ENCODE measurements at places on chromosomes 3 and 15.

DNA sequence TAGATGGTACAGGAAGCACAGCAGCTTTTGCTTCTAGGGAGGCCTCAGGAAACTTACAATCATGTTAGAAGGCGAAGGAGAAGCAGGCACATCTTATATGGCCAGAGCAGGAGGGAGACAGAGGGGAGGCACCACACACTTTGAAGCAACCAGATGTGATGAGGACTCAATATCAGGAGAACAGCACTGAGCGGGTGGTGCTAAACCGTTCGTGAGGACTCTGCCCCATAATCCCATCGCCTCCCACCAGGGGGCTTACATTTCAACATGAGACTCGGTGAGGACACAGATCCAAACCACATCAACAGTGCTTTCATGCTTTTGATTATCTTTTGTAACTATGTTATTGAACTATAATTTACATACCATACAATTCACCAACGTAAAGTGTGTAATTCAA lies 7.6 kb upstream of the TMEM44 start:
- DNase-seq = no peak

GRCh38 chr3:95302044-95302443 lies 1239.2 kb downstream of the NSUN3 start:
- DNase-seq = no peak

GRCh38 chr3:42712688-42713372 lies 10.2 kb upstream of the HHATL start:
- DNase-seq = no peak

GRCh38 chr3:100471444-100471843 lies 21.0 kb upstream of the TMEM45A start:
- no peak for DNase-seq

- no peak for DNase-seq
Measured at GRCh38 chr15:74978077-74978476, 17.3 kb upstream of the SCAMP5 start.

GRCh38 chr3:111428301-111428700 lies 113.7 kb upstream of the CD96 start:
- no peak for DNase-seq

GRCh38 chr3:99681512-99681911 lies 43.1 kb downstream of the COL8A1 start:
- no peak for DNase-seq

DNA sequence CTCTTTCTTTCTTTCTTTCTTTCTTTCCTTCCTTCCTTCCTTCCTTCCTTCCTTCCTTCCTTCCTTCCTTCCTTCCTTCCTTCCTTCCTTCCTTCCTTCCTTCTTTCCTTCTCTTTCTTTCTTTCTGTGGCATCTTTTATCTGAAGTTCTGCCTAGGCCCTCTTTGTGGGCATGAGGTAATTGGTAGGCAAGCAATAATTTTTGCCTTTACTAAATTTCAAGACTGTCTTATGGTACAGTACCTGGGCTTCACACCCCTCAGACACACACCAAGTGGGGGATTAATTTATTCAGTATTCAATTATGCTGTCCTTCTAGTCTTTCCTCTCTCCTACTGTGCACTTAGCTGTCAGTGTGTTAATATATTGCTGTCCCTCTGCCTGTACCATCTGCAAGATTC lies 155.5 kb downstream of the OXSM start:
- DNase-seq = no peak

DNA sequence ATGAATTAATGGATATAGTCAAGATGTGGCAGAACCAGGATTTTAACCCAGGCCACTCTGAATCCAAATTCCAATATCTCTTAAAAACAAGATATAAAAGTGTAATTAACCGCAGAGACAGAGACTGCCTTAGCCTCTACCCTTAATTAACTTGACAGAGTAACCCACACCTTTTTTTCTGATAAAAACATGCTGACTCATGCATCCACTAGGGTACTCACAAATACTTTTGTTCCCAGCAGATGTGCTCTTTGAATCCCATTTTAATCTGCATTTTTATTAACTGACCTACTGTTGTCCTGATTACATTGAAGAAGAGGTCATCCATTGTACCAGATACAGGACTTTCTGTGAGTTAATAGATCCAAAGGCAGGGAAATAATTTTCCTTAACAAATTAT lies 278.3 kb downstream of the CHL1 start:
- DNase-seq = no peak

DNA sequence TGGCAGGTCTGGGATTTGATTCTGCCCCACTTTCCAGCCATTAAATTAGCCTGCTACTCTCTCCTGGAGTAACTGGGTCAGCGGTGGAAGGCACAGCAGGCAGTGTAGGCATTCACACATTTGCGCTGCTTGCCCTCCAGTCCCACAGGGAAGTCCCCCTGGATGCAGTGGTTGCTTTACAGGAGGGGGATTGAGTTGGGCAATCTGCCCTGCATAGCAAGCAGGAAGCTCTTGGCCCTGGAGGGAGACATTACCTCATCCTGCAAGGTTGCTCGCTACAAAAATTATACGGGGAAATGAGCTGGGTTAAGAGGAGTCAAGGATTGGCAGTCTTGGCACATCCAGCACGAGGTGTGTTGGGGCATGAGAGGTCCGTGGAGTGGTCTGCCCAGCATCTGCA lies 14.8 kb downstream of the MCM2 start:
- no peak for DNase-seq

GRCh38 chr3:117567906-117568305 lies 858.3 kb downstream of the TUSC7 start:
- no peak for DNase-seq

- DNase-seq = no peak
Measured at GRCh38 chr15:57167821-57168395, 208.4 kb upstream of the CGNL1 start.

GRCh38 chr3:129481766-129482332 lies 41.8 kb downstream of the IFT122 start:
- DNase-seq = no peak

GRCh38 chr15:100256970-100257650 lies 84.7 kb downstream of the ADAMTS17 start:
- no peak for DNase-seq

DNA sequence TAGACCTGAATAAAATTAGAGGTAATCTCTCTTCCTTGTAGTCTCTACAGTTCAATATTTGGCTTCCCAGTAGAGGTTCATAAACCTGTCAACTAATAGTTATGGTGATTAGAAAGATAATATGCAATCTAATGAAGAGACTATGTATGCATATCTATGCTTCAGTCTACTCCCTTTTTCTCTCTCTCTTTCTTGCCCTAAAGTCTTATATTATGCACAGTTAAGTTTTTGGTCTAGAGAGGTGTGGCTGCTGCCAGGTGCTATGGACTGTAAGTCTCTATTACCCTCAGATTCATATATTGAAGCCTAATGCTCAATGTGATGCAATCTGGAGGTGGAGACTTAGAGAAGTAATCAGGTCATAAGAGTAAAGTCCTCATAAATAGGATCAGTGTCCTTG lies 413.7 kb downstream of the FGF12 start:
- DNase-seq = no peak

GRCh38 chr3:138468886-138469285 lies 34.5 kb downstream of the ESYT3 start:
- no peak for DNase-seq

DNA sequence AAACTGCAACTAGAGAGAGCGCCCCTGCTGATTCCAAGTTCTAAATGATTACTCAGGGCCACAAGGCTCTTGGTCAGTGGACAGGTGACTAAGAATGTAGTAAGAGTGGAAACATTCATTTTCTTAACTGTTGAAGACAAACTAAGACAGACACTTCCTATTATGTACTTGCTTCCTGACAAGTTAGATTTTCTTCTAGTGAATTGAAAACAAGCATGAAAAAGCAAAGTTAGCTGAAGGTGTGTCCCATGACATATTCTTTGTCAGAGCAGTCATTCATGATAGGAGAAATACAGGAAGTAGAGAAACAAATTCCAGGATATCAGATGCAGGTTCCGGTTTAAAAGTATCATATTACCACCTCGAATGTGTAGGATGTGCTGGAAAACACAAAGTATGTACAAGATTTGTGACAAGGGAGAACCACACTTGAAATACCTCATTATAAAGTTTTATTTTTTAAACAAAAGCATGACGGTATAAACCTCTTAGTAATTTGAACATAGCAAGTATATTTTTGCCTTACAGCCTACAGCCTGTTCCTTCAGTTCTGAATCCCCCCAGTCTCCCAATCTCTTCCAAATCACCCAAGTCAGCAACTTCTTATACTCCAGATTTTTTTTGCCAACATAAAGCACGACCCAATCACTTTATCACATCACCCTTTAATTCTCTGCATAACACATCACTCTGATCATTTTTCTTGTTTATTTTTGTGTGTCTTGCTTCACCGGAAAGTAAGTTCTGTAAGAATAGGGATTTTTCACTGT lies 6.2 kb downstream of the TSPAN3 start:
- no peak for DNase-seq

DNA sequence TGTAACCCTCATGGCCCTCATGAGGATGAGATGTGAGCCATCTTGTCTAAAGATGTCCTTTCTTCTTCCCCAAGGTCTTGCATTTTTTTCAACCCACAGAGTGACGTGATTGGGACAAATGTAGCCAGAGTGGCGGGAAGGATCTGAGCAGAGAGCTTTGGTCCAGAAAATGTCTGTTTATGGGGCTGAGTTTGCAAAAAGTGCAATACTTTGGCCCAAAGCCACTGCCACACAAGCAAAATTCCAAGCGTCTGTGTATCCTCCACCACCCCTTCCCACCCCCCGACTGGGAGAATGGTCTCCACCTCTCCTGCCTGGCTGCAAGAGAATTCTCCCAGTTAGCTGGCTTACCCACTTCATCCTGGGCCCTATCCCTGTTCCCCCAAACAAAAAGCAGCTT lies 246.9 kb upstream of the LRIG1 start:
- DNase-seq = no peak

GRCh38 chr3:10666621-10667020 lies 149.4 kb upstream of the SLC6A11 start:
- DNase-seq = no peak

DNA sequence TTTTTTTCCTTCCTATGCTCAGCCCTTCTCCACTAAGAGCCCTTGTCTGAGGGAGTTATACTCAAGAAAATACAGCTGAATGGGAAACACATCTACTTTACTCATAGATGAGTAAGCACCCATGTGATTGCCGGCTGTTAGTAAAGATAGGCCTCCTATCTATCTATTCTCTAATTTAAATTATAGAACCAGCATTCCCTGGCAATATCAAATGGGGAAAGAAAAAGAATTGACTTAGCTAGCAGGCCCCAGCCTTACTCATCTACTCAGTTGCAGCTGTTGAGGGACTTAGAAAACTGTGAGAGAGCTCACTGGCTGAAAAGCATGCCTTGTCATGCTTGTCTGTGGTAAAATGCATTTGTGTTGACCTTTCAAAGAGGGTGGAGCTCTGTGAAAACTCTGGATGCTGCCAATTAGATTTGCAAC lies 116.9 kb upstream of the LRRFIP2 start:
- DNase-seq = no peak

DNA sequence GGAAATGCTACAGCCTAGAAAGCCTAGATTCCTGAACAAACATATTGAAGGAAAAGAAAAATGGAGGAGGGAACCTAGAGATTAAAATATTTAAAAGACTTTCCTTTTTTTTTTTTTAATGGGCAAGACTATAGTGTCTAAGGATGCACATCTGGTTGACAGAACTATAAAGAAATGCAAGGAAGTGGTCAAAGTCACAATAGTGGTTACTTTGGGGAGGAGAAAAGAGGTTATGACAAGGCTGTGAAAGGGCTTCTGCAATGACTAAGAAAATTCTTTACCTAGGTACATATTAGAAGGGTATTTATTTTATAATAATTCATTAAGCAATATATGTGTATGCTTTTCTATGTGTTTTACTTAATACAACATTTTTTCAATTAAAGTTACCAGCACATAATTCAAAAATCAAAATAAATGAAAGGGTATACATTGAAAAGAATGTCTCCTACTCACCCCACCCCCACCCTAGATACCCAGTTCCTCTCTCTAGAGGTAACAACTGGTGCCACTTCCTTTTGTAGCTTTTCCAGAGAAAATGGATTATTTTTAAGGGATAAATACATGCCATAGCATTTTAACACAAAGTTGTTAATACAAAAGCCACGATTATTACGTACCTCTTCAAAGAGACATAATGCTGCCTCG lies 70.1 kb downstream of the HERC1 start:
- no peak for DNase-seq

DNA sequence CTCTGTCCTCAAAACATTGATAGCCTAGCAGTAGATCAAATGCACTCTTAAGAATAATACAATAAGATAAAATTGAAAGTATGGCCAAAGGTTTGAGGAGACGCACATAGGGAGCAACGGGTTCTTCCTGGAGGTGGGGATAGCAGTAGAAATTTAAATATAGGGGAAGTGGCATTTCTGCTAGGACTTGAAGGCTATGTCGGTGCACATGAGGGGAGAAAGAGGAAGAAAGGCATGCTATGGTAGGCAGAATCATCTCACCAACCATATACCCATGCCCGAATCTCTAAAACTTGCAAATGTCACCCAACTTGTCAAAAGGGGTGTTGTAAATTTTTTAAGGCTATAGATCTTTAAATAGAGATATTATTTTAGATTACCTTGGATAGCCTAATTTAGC lies 735.1 kb upstream of the LMCD1 start:
- no peak for DNase-seq

DNA sequence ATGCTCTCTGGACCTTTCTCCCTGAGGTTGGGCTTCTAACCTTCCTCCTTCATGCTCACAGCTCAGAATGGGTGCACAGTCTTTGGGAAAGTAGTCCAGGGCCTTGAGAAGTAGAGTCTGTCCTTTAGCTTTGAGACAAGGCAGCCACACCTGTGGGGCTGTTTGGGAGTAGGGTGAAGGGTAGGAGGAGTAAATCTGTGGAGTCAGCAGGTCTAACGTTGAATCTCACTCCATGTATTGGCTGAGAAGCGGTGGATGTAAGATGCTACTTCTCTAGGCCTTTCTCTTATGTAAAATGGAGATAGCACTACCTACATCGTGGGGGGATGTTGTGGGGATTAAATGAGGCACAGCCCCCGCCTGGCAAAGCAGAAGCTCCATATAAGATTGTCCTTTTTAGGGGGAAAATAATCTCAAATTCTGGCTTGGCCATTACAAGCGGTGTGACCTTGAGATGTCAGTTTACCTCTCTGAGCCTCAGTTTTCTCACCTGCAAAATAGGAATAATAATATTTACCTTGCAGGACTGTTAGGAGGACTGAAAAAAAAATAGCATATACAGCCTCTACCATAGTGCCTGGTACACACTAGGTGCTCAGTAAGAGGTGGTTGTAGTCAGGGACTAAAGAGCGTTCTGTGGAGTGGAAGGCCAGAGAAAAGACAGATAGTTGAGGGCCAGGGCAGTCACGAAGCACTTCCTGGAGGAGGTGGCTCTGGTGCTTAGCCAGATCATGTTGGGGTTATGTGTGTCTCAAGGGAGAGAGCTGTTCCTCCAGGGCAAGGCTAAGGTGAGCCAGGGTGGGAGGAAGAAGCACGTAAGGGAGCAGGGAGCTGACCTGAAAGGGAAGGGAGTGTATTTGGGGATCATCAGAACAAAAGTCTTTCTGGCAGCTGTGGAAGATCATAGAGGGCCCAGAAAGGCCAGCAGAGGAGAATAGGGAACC lies 82.8 kb upstream of the MRPS22 start:
- no peak for DNase-seq

DNA sequence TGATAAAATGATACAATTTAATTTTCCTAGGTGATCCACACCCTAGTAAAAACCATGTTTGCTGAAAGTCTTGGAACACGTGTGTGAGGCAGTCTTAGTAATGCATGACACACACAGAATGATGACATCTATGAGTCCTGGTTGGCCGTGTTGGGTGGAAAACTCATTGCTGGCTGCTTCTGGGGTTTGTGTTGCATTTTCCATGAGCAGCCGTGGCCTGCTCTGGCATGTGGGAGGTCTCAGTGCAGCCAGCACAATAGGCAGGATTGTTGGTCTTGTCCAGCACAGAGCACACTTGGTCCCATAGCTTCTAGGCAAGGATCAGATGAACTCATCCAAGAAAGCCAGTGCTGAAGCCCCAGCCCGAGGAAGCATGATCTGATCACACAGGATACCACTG lies 172.8 kb upstream of the UBE3A start:
- DNase-seq = no peak

Data from stimulated activated CD4-positive, alpha-beta T cell treated with anti-CD3 and anti-CD28 coated beads, Interleukin-1b, Interleukin-23, amount 100 ng/mL, for 1 hour (primary cell).